Thoracic aorta (tissue), 2 donors: ENCODE measurements at places on chromosomes 6 and 20. TPM values are rescaled to one million over a fixed set of nuclear protein-coding genes. Genes with fewer than 3 reads are reported as not detected.

Gene NT5E
- total RNA-seq, result 47.4 TPM

GRCh38 chr6:80338201-80338836 is 231.8 kb downstream of the BCKDHB start:
- DNase-seq, result no peak

GRCh38 chr20:59749301-59749700 is 145.0 kb downstream of the PHACTR3 start:
- no peak for DNase-seq

DNA sequence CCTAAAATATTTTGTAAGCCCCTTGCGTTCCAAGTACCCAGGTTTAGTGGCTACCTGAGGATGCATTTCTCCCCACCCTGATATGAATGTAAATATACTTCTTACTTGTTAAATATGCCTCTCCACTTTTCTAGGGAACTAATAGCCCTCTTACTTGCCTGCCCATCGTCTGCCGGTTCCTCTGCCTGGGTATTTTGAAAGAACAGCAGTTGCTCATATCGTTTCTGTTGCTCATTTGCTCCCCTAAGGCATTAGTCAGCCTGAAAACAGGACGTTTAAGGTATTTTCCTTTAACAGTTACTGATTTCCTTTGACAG is 141.3 kb upstream of the CARMIL1 start:
- no peak for DNase-seq

GRCh38 chr6:128784266-128784665 is 98.7 kb upstream of the LAMA2 start:
- no peak for DNase-seq

- no peak for DNase-seq
Measured at GRCh38 chr20:64159711-64160110, 4.5 kb upstream of the MYT1 start.

DNA sequence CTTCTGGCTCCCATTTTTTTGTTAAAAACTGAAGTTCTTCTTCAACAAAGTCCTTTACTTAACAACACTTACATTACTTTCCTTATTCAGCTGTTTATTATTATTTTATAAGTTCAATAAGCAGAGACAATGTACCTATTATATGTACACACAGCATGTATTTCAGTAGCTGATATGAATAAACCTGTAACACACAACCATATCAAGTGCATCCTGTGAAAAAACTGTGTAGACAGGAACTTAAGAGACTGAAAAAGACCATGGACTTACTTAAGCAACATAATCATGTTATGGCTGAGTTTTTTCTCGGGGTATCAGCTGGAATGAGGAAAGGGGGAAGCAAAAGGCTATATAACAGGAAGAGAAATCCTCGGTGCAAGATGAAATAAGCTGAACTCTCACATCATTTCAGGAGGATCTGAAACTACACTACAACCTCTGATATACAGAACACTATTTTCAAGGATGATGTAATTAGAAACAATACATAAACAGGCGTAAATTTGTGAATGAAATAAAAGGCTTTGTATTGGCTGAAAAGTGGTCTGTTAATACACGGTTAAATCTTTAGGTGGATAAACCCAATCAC is 70.9 kb downstream of the REV3L start:
- no peak for DNase-seq
